Fibroblast of villous mesenchyme (primary cell): ENCODE measurements at places on chromosomes 12 and 14. TPM values are rescaled to one million over a fixed set of nuclear protein-coding genes. Genes with fewer than 3 reads are reported as not detected.

The IAPP gene
- not detected in 2 replicates for total RNA-seq

The IPO4 gene
- total RNA-seq: 39.6 and 41.9 TPM in 2 replicates

The KRT6A gene
- not detected in 2 replicates for total RNA-seq

The CCDC196 gene
- total RNA-seq: not detected in 2 replicates

- no peak for DNase-seq
These were observed 413 bp downstream of the LRP6 start for GRCh38 chr12:12266389-12266872.

DNA sequence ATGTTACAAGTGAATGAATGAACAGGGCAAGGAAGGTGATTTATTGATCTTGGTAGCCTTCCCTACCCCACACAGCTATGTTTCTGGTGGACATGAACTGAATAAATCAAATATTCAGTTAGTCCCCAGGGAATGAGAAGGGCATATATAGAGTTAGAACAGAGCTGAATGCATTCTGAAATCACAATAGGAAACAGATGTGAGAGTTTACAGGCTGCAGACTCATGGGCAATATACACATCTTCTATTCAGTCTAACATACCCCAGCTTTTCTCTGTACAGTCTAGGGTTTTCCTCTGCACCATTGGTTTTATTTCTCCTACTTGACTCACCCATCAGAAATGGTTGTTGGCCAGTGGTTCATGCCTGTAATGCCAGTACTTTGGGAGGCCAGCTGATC lies 7.3 kb upstream of the STX2 start:
- no peak for DNase-seq

DNA sequence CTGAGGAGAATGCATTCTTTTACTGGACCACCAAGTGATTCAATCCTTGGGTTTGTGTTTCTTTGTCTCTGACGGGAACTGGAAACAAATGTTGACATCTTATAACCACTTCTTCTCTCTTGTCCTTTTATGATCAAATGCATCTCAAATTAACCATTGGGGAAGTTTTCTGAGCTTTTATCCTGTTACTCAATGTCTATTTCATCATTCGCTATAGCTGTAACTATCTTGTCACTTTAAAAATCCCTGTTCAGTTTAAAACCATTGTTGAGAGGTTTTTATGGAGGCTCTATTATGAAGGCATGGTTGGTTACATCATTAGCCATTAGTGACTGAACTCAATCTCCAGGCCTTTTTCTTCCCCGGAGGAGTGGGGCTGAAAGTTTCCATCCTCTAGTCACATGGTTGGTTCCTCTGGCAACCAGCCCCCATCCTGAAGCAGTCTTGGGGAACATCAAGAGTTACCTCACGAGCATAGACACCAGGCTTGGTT lies 2.7 kb upstream of the CLEC6A start:
- DNase-seq: no peak

DNA sequence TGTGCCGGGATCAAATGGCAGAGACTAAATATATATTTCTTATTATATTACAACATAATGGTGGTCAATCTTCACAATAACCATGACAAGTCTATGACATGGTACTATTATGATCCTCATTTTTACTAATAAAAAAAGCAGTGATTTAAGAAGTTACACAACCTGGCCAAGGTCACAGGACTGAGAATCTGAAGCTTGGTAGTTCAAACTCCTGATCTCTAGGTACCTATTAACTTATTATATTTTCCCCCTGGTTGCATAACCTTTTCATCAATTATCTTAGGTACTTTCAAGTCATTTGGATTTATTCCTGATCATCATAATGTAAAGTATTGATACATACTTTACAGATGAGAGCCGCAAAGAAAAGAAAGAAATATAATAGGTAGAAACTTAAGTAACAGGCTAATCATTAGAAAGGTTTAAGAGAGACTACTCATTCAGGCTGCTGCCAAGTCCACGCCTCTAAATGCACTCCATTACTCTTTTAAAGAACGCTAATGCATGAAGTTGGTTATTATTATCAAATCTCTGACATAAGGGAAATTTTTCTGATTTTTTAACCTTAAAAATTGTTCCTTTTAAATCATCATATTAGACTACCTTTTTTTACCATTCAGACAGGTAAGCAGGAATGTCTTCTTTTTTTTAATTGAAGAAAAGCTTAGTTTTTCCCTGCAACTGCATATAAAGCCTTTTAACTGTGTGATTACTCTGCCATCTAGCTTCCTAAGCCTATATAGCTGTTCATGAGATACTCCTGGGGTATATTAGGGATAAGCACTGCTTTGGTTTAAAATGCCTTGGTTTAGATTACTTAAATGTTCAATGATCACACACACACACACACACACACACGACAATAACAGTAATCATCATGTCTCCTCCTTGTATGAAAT lies 35.6 kb downstream of the RPS29 start:
- DNase-seq: peak; percentile 19

- DNase-seq: peak; percentile 99
These were observed 189.6 kb downstream of the DUSP6 start for GRCh38 chr12:89162589-89163261.

DNA sequence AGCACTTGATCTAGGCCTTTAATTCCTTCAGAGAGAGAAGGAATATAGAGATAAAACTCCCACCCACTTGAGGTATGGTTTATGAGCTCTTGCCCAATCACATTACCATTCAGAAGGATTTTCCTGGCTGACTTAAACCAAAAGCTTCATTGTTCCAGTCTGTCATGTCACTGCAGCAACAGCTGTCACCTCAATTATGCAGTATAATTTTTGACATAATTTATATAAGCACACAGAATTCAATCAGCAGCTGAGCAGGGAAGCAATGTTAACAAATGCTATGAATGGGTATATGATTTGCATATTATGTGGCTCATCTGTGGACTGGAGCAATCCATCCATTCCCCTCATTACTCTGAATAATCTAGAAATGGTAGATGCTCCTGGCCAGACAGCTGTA lies 40.3 kb downstream of the CBX5 start:
- DNase-seq: no peak

- peak; percentile 8 for DNase-seq
These were observed 55.4 kb upstream of the RFX4 start for GRCh38 chr12:106527356-106527755.

DNA sequence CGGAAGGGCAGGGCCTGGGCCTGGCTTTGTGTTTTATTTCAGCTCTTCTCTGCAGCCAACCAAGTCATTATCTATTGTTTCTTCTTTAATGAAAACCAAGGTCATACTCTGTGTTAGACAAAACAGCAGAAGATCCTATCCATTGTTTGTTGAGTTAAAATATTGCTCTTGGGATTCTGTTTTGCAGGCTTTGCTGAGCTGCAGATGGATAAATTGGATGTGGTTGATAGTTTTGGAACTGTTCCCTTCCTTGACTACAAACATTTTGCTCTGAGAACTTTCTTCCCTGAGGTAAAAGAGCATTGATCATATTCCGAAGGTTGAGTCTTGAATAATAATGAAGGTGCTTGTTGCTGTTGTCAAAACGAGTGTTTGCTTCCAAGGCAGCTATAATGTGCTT lies 106.6 kb downstream of the PLXNC1 start:
- no peak for DNase-seq

GRCh38 chr12:131862600-131862993 lies 31.8 kb upstream of the ULK1 start:
- DNase-seq: no peak

DNA sequence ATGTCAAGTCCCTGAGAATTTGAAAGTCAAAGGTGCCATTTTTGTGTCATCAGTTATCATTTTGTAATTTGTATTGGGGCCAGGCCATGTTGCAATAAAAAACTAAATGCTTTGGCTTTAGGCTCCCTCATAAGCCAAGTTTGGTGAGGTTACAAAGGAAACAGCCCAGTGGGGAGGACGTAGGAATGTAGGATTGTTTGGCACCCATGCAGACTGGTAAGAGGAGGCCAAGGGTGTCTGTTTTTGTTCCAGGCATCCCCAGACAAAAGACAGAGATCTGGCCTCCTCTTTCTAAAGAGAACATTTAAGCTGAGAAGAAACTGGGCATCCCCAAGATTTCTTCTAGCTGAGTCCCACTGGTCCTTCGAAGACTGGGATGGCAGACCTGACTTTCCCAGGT lies 111.7 kb downstream of the SUDS3 start:
- no peak for DNase-seq

- DNase-seq: peak; percentile 92
These were observed 114.8 kb upstream of the FLRT2 start for GRCh38 chr14:85415015-85415712.

GRCh38 chr12:40691913-40692764 lies at the start of gene CNTN1:
Gene CNTN1, plus strand, starts transcription at chr12:40692439.
- peak; percentile 21 for DNase-seq

GRCh38 chr14:100146531-100147091 lies 12.8 kb downstream of the DEGS2 start:
- no peak for DNase-seq

DNA sequence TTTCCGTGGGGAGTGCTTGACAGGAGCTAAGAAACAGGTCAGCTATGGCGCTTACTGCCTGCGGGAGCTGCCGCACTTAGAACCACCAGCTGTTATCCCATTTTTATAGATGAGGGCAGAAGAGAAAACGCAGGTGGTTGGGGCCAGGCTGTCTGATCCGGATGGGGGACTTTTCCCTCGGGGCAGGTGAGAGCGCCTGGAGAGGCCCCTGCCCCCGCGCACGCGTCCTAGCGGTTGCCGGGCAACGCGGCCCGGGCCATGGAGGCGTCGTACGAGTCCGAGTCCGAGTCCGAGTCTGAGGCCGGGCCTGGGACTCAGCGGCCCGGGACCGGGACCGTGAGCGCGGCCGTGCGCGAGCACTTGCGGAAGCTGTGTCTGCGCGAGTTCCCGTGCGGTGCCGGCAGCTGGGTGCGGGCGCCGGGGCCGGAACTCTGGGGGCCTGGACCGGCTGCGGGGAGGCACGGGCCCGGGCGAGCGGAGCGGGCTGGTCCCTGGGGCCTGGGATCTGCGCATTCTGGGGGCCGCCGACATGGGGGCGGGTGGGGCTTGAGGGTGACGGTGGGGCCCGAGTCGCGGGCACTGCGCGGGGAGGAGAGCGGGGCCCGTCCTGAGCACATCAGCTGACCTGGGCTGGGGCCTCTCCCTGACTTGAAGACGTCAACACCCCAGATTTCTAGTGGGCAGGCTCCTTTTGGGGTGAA lies at the start of gene LRRC43:
TSS of gene LRRC43 (plus strand) at position 237 of the 701 bp plus-strand sequence. CDS start at position 259, 22 bp downstream.
- peak; percentile 33 for DNase-seq

DNA sequence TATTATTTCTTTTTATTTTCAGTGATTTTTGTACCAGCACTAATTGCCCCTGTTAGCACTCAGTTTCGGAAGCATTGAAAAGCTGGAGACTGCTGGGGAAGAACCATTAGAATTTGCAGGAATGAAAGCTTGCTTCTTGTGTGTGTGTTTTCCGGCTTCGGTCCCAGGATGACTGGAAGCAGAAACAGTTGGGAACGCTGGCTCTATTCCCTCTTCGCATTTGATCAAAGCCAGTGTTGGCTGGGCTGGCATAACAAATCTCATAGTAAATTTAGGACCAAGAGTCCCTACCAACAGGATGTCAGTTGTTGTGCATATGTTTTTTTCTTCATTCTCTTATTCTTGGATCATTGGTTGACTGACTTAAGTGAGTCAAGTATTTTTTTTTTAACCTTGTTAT lies 53.6 kb upstream of the TRAF3 start:
- DNase-seq: no peak

- DNase-seq: no peak
These were observed 7.5 kb downstream of the ATP6V1D start for GRCh38 chr14:67352055-67352454.

DNA sequence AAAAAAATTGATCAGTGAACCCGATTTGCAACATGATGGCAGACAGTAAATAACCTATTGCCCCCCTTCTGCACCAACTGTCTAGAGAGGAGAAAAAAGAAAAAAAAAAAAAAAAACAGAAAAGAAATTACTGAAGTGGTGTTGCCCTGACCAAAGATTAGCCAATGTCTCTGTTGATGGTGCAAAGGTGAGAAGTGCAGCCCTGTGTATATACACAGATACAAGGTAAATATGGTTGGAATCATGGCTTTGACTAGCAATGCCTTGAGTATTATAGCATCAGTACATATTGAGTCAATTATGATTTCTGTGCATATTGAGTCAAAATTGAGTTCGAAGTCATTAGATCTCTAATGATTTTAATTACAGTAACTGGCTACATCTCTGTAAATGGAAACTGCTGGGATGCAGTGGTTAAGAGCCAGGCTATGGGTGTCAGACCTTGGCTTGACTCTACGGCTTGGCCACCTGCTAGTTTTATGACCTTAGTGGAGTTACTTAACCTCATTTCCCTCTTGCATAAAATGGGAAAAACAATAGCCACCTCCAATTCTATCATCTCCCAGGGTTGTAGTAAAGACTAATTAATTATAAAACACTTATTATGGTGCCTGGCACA lies 51.0 kb downstream of the EGLN3 start:
- no peak for DNase-seq

DNA sequence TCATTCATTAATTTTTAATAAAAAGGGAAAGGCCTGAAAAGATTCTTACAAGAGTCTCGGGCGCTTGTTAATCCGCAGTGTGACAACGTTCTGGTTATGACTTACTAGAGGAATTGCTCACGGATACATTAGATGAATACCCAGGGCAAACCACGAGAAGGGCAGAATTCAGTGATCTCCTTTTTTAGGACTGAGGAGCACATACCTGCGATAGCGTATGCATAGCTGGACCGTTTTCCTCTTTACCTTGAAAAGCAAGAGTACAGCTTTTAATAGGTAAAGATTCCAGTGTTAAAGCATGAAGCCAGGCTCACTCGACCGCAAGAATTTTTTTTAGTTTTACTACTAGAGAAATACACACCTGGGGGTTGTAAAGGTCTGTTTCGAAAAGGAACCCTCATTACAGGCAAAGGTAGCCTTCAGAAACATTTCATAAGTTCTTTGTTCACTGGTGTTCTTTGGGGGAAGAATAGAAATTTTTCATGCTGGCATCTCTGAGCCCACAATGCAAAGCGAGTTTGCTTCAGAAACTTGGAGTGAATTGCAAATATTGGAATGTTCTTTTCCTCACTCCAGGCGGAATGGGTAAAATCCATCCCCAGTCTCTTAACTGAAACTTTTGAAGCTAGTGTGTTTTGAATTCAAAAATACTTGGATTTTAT lies 953 bp downstream of the MAPK1IP1L start:
- DNase-seq: peak; percentile 20

DNA sequence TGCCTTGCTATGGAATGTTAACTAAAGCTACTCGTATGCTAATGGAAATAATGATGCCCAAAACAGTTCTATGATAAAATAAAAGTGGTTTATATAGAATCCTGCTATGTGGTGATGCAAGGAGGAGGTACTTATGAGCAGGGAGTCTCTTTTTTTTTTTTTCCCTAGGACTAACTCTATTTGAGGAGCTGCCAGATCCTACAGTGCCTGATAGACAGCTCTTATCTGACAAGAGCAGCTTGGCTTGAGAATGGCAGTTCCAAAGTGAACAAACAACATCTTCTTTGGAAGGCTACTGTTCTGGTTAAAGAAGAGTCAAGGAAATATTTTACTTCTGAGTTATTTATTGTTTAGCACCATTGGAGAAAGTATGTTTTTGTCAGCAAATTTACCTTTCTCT lies 10.2 kb upstream of the ACSM4 start:
- no peak for DNase-seq

GRCh38 chr12:47071241-47071852 lies 8.1 kb upstream of the PCED1B start:
- DNase-seq: no peak

- peak; percentile 86 for DNase-seq
These were observed at the start of gene FAIM2 for GRCh38 chr12:49903700-49904423. Gene FAIM2, minus strand, starts transcription at chr12:49903900. Its CDS starts 108 bp downstream, at chr12:49903792.

GRCh38 chr14:95511687-95512086 lies 4.8 kb downstream of the SYNE3 start:
- DNase-seq: no peak
